ENCODE measurements at places on chromosomes 5 and 9.

- DNase-seq: no peak
Observed at GRCh38 chr9:136089697-136090045, 5.4 kb downstream of the NACC2 start.

DNA sequence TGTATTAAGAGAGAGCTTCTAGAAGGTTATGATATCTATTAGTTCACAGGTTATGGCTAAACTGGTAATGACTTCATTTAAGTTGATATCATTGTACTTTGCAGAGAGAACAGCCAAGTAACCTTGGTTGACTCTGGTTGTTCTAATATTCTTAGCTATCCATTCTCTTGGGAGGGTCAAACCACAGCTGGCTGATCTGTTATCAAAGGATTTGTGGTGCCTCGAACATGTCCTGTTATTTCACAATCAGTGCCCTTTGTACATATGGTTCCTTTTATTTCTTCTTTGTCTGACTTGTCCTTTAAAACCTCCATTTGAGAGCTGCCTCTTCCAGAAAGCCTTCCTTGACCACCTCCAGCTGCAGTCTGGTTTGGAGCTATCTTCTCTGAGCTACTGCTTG, 61.7 kb downstream of the PDE8B start:
- DNase-seq: no peak

DNA sequence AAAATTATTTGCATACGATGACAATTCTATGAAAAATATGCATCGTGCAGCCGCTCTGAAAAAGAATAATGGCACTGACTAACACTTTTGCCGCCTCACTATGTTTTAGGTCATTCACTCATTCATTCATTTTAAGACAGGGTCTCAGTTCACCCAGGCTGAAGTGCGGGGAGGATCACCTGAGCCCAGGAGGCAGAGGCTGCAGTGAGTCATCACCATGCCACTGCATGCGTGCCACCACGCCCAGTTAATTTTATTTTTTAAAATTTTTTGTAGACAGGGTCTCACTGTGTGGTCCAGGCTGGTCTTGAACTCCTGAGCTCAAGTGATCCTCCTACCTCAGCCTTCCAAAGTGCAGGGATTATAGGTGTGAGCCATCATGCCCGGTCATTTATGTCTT, 37.0 kb downstream of the RAPGEF1 start:
- no peak for DNase-seq

DNA sequence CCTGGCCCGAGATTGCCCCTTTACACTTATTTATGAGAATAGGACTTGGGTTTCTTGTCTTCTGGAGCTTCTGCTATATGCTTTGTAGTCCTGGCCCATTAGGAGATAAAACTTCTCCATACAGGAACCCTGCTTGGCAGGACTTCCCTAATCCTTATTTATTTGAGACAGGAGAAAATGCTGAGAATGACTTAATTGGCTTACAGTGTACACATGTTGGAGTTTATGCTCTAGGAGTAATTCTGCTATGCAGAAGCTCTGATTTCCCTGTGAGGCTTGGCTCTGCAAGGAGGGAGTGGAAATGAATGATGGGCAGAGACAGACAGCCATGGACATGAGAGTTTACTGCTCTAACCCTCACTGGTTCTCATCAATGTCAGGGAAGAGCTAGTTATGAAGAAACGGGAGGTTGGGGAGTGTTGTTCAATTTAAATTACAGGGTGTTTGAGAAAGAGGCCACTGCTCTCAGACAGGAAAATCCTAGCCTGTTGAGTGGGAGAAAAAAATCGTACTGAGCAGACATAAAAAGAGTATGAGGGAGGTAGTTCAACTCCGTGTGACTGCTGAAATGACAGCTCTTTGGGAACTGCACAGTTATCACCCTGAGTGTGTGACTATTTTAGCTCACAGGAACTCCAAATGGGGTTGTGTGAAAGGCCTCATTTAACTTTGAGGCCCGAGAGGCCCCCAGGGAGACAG, 37.5 kb downstream of the ACTBL2 start:
- no peak for DNase-seq

GRCh38 chr5:71748360-71748759, 29.3 kb downstream of the CARTPT start:
- DNase-seq: no peak

DNA sequence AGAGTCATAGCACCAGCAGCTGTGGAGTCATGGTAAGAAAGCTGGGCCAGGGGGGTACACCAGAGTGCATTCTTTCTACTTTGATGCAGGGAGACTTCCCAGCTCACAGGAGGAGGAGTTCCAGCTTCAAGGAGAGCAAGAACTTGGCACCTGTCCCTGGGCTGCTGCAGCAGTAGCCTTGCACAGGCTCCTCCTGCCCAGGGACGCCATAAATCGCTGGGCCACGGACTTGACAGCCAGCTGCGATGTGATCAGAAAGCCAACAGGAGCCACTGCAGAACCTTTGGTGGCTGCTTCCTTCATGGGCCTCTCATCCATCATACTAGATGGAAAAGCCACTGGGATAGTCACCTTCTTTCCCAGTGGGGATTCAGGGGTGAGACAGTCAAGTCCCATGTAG, 234.7 kb downstream of the NMUR2 start:
- no peak for DNase-seq

DNA sequence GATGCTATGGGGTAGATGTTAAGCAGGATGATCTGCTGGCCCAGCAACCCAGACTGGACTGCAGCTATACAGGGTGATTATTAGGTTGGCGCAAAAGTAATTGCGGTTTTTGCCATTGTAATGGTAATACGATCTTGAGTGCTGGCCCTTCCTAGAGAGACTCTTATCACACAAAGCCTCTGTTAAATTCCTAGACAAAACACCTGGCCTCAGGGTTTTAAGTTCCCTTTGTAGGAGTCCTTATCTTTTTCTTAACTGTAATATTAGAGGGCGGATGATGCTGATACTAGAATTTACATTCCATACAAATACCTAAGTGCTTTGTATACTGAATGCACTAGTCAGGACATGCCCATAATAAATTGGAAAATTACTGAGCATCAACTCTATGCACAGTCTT, 222.2 kb downstream of the NDUFS4 start:
- DNase-seq: no peak

DNA sequence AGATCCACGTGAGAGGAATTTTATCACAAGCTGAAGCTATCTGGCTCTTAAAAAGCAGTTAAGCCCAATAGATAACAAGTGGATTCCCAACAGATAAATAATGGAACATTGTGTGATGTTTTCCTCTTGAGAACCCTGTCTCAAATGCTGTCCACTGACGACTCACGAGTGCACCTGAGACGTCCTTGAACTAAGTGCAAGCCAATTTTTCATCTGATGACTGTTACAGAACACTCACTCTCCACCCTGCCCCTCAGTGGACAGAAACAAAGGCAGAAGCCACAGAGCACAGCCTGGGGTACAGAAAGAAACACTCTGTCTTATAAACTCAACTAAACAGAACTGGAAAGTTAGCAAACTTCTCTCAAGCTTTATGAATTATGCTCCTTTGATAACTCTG, 199.5 kb downstream of the KCNN2 start:
- no peak for DNase-seq

DNA sequence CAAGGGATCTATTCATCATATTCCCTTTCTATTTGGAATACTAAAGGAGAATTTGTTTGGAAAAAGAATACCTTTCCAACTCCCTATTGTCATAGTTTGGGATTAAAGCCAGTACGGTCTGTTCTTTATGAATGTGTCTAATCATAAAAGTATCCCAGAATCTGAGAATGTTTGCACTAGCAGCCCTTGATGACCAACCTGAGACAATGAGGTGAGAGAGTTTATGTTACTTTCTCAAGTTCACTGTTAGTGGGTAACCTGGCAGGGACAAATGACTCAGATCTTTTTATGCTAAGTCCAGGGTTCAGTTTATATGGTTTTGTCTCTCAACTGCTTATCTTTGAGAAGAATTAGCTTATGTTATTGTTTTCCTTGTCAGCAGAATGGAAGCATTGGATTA, 25.3 kb upstream of the TLR4 start:
- DNase-seq: no peak

- DNase-seq: no peak
Observed at GRCh38 chr5:4098226-4098625, 502.6 kb downstream of the IRX1 start.

DNA sequence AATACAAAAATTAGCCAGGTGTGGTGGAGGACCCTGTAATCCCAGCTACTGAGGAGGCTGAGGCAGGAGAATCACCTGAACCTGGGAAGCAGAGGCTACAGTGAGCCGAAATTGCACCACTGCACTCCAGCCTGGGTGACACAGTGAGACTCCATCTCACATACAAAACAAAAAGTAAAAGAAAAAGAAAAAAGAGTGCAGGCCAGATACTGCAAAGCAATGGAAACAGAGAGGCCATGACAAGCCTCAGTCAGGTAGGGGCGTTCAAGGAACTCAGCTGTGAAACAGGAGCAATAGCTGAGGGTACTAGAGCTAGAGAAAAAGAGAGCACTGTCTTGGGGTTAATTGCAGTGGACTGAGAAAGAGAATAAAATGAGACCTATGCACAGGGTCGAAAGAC, 56.2 kb downstream of the TIMD4 start:
- no peak for DNase-seq

- no peak for DNase-seq
Observed at GRCh38 chr5:134547999-134548658, 22.7 kb downstream of the JADE2 start.

- no peak for DNase-seq
Observed at GRCh38 chr9:15977438-15977837, 424.6 kb downstream of the CCDC171 start.

- no peak for DNase-seq
Observed at GRCh38 chr5:52796516-52797103, 8.9 kb downstream of the ITGA1 start.

DNA sequence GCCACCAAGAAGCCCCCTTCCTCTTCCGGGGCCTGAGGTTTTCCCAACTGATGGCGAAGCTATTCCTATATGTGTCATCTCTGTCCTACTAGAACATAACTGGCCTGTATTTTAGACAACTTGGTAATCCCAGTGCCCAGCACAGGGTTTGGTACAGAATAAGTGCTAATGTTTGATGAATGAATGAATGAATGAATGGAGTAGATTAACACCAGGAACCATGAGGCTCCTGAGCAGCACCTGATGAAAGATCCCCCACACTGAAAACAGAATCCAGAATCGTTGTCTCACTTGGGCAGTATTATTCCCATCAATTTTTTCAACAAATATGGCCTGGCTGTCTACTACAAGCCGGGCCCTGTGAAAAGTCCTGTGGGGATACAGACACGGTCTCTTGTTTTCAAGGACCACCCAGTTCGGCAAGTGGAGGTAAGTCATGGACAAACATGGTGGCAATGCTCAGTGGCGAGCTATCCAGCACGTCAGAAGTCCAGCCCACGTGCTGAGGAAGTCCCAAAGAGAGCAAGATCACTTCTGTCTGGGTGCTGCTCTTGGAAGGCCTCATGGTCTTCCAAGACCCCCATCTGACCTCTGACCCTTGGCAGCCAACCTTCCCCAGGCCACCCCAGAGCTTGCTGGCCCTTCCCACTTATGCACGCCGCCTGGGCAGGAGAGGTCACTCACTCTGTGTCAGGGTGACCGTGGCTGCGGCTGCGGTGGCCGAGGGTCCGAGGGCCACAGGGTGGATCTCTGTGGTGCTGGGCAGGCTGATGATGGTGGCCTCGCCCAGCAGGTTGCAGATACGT, 1.0 kb downstream of the NAIF1 start:
- no peak for DNase-seq

DNA sequence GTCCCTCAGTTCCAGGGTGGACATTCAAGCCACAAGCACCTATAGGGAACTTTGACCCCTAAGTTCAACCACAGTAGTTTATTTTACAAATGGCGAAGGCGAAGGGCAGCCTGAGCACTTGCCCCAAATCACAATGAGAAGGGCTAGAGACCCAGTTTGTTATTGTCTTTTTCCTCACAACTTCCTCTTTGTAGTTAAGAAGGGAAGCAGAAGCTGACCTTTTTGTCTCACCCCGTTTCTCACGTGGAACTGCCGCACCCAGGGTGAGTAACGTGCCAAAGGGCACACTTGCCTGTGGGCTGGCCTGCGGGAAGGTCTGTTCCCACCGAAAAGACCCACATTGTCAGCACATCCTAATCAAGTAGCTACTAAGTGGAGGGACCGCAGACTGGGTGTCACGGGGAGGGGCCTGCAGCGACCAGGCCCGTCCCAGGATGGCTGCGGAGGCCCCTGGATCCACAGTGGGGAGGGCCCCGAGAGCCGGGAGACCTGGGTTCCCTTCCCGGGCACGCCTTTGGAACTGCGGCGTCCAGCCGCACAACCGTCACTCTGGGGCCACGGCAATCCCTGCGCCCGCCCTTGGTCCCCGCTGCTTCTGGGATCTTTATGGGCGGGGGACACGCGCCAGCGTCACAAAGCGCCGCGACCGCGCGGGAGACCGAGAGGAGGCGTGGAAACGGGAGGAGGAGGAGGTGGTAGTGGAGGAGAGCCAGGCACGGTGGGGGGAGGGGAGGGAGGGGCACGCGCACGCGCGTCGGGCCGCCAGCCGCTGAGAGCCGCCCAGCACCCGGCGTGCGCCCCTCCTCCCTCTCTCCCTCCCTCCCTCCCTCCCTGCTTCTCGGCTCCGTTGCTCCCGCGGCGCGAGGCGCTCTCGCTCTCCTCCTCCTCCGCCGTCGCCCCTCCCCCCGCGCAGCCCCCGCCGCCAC, at the start of gene UBE2R2:
TSS of gene UBE2R2 (plus strand) at position 834 of the 926 bp plus-strand sequence. CDS start 598 bp downstream, outside the sequence.
- peak; percentile 77 for DNase-seq

DNA sequence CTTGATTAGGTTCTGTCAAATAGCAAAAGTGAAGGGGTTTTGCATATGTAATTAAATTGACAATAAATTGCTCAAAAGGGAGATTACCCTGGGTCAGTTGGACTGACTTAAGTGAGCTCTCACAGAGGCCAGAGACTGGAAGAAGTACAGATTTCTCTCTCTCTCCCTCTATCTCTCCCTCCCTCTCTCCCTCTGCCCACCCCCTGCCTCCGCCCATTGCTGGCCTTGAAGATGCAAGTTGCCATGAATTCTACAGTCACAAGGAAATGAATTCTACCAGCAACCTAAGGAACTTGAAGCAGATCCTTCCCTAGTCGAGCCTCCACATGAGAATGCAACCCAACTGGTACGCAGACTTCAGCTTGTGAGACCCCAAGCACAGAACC, 119.2 kb downstream of the LPAR1 start:
- DNase-seq: no peak

- DNase-seq: no peak
Observed at GRCh38 chr5:100902440-100903038, 543 bp downstream of the ST8SIA4 start.

GRCh38 chr9:26779062-26779461, 113.5 kb downstream of the CAAP1 start:
- no peak for DNase-seq

DNA sequence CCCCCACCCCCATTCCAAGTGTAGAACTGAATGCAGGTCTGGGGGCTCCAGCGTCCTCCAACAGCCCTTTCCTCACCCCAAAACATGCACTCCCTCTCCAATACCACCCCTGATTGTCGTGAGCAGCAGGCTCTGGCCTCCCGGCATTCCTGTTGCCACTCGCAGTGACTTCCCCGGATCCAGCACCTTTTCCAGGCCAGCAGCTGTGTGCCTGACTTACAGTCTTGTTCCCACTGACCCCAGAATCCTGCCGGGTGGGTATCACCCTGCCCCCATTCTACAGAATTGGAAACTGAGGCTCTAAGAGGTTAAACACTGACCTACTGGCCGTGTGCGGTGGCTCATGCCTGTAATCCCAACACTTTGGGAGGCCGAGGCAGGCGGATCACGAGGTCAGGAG, 127.2 kb downstream of the OLFM1 start:
- no peak for DNase-seq

- no peak for DNase-seq
Observed at GRCh38 chr5:21152611-21153010, 1164.6 kb upstream of the CDH18 start.

Measured in amniotic stem cell (primary cell).